ENCODE measurements at places on chromosomes 1 and 21.

DNA sequence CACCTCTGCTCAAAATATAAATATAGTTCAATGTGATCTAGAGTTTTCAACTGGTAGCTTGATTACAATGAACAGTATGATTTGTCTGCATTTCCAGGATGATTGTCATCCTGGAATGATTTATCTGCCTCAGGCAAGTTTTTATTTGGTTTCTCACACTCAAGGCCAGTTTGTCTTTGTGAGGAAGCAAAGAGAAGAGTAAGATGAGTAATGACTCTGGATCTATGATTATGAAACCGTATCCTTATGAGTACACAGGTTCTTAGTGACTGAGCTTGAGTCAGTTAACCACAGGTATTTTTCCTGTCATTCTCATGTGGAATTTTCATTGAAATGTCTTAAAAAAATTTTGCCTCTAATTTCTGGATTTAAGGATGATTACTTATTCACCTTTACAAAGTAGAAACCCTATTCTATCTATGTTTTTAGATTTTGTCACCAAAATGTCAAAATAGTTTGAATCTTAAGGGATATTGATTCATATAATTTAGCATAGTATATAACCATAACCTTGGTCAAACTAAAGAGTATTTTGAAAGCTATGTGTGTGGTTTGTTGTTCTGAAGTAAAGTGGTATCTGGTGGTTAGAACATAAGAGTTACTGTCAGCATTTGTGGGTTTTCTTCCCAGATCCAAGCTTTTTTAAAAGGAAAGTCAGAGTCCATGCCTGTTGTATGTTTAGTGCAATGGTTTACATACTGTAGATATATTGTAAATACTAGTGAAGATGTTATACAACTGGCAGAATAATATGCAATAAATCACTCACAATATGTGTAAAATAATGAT lies 145.0 kb downstream of the RASAL2 start:
- no peak for DNase-seq

DNA sequence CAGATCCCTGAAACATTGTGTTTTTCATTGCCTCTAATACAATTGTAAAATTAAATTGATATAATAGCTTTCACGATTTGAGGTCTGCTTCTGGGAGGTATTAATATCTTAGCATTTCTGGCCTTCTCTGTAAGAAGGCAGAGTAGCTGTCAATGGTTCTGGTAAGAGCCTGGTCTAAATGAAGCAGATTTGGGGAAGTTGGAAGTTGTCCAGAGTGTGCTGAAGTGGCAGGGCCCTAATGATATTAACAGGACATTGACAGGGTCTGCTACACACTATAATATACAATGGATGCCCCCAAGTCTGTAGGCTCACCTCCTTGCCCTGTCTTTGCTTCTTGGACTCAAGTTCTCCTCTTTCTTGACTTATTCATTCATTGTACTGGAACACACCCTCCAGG lies 99.5 kb downstream of the C4BPA start:
- no peak for DNase-seq

- DNase-seq = no peak
Observed at GRCh38 chr1:205962821-205963221, 19.6 kb upstream of the SLC26A9 start.

DNA sequence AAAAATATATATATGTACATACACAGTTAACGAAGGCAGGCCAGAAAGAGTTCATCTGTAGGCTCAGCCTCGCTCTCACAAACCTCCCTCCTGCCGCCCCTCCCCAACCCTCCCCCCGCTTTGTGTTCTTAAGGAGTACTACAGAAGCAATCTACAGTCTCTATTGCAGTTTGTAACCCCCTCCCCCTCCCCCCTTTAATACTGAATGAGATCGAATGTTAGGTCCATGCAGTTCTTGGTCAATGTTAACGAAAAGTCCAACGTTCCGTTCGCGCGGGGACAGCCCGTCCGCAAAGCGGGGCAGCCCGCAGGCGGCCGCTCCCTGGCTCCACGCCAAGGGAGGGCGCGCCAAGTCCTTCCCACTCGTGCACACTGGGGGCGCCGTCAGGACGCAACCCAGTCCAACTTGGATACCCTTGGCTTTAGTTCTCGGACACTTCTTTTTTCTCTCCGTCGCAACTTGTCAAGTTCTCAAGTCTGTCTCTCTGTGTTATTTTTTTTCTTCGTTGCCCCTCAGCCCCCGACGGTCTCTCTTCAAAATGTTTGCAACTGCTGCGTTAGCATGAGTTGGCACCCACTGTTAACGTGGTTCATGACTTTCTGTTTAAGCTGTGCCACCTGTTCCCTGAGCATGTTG lies 2.2 kb downstream of the JUN start:
- peak; percentile 68 for DNase-seq

GRCh38 chr1:66733348-66734017 lies 18.8 kb upstream of the DYNLT5 start:
- DNase-seq = no peak

DNA sequence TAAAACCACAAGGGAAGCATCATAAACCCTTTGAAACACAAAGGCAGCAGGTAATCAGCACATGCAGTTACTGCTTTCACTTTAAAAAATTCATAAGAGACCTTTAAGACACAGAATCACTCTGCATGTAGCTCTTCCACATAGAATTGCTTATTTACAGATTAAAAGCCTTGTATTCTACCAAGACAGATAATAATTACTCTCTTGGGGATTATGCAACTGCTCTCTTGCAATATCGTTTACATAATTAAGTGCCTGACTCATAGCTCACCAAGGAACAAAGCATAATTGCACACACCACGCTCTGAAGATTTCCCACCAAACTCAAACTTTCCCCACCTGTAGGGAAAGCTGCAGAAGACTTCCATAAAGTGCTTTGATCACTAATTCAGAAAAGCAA lies 87.9 kb downstream of the VAV3 start:
- DNase-seq = no peak

DNA sequence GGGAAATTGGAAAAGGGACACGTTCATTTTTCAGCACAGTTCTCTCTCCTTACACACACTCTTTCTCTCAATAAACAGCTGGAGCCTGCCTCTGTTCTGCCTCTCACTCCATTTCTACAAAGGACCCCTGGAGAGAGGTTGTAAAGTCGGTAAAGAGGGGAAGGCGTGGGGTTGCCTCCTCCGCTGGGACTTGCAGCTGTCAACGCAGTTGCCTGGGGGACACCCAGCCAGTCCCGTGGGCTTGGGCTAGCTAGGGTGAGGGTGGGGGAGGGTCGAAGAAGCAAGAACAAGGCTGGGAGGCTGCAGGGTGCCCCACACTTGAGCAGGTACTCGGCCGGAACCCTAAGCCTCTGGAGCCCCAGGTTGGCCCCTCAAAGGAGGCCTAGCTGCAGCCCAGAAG lies 27.6 kb downstream of the C1orf216 start:
- DNase-seq = no peak

GRCh38 chr1:87778896-87779295 lies 450.2 kb downstream of the LMO4 start:
- DNase-seq = no peak

- no peak for DNase-seq
Observed at GRCh38 chr1:213931836-213932235, 55.9 kb upstream of the PROX1 start.

- DNase-seq = no peak
Observed at GRCh38 chr1:81186261-81186660, 614.5 kb upstream of the ADGRL2 start.

GRCh38 chr1:155777582-155777981 lies 79.4 kb downstream of the GON4L start:
- no peak for DNase-seq

DNA sequence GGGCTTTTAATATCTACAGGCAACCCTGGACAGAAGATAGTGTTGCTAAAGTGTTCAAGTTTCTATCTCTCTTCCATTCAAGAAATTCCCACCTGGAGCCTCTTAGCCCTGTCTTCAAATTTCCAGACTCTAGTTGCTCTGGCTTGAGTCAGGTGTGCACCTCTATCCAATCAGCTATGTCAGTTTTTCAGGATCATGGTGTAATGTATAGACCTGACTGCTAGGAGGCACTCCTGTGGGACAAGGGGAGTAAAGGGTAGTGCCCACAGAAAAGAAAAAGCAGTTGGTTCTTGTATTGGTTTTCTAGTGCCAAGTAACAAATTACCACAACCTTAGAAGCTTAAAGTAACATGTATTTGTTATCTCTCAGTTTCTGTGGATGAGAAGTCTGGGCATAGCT lies 6.2 kb upstream of the ZRANB2 start:
- no peak for DNase-seq

DNA sequence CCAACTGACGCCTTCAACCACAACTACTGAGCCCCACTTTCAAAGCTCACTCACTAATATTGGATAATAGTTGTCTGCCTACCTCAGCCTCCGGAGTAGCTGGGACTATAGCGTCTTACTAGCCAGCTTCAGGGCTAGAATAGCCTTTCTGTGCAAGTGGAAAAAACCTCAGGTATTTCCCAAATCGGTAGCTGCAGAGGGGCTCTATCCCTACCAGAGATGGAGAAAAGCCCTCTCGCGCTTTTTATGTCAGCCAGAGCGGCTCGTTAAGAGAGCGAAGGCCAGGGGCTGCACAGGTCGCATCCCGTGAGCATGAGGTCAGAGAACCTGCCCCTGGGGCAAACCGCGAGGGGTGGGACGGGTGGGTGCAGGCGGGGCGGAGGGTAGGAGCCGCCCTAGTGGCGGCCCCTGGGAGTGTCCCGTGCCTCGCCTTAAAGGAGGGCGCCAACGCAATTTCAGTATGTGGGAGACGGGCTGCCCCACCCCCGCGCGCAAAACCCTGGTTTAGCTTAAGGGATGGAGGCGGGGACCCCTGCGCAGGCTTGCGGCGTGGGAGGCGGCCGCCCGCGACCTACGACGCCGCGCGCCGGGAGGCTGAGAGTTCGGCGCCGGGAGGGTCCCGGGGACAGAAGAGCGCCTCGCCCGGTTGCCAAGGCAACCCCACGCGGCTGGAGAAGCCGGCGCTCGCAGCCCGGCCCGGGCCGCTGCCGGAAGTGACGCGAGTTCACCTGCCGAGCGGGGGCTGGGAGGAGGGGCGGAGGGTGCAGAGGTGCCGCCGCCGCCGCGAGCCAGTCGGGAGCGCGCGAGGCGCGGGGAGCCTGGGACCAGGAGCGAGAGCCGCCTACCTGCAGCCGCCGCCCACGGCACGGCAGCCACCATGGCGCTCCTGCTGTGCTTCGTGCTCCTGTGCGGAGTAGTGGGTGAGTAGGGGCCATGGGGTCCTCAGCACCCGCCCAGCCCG lies at the start of gene CXADR:
CXADR (plus strand) TSS at position 791 of the 961 bp plus-strand sequence; CDS start at position 878, 87 bp downstream.
- peak; percentile 83 for DNase-seq

- no peak for DNase-seq
Observed at GRCh38 chr1:75334876-75335389, 200.7 kb downstream of the LHX8 start.

DNA sequence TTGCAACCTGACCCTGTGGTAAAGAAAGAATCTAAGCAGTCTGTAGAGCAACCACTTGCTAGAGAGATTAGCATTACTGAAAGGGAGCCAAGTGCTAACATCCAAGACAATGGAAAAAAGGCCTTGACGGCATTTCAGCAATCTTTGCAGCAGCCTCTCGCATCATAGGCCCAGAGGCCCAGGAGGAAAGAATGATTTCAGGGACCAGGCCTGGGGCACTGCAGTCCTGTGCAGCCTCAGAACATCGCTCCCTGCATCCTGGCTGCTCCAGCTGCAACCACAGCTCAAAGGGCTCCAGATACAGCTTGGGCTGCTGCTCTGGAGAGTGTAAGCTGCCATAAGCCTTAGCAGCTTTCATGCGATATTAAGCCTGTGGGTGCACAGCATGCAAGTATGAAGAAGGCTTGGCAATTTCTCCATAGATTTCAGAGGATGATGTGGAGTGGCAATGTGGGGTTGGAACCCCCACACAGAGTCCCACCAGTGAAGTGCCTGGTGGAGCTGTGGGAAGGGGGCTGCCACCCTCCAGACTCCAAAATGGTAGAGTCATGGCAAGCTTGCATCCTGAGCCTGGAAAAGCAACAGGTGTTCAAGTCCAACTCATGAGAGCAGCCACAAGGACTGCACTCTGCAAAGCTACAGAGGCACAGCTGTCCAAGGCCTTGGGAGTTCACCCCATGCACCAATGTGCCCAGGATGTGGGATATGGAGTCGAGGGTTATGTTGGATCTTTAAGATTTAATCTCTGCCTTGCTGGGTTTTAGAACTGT lies 110.6 kb upstream of the HMGB4 start:
- no peak for DNase-seq

GRCh38 chr1:92886886-92887419 lies 55.1 kb downstream of the RPL5 start:
- DNase-seq = no peak

Measured in CD4-positive, alpha-beta T cell treated with Interferon gamma for 1 hour (primary cell).